Stimulated activated CD8-positive, alpha-beta memory T cell treated with anti-CD3 and anti-CD28 coated beads, Interleukin-7, amount 100 ng/mL, for 1 hour (primary cell): ENCODE measurements at places on chromosomes 4 and X.

DNA sequence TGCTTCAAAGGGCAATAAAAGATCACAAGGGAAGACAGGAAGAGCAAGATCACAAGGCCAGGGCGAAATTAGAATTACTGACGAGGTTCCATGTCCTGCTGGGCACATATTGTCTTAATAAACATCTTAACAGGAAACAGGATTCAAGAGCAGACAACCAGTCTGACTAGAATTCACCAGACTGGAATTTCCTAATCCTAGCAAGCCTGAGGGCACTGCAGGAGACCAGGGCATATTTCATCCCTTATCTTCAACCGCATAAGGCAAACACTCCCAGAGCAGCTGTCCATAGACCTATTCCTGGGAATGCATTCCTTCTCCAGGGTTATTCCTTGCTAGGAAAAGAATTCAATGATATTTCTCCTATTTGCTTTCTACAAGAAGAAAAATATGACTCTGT is 12.4 kb upstream of the TDO2 start:
- no peak for DNase-seq

- DNase-seq = no peak
Measured at GRCh38 chr4:152064753-152065152, 303.9 kb upstream of the GATB start.

GRCh38 chrX:106698693-106699092 is 27.8 kb upstream of the RNF128 start:
- DNase-seq = no peak

- no peak for DNase-seq
Measured at GRCh38 chrX:98338544-98338943, 1454.8 kb downstream of the RPA4 start.

DNA sequence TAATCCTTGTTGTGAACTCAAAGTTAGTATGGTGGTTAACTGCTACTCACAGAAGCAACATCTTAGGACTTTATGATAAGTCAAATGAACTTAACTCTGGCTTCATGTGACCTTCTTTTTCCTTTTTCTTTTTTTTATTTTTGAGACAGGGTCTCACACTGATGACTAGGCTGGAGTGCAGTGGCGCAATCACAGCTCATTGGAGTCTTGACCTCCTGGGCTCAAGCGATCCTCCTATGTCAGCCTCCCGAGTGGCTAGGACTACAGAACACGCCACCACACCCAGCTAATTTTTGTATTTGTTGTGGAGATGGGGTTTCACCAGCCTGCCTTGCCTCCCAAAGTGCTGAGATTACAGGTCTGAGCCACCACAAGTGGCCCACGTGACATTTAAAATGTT is 22.4 kb downstream of the SEC31A start:
- no peak for DNase-seq

GRCh38 chr4:38717604-38718003 is 53.6 kb downstream of the KLF3 start:
- no peak for DNase-seq

GRCh38 chr4:64713256-64713840 is 304.1 kb upstream of the TECRL start:
- DNase-seq = no peak

DNA sequence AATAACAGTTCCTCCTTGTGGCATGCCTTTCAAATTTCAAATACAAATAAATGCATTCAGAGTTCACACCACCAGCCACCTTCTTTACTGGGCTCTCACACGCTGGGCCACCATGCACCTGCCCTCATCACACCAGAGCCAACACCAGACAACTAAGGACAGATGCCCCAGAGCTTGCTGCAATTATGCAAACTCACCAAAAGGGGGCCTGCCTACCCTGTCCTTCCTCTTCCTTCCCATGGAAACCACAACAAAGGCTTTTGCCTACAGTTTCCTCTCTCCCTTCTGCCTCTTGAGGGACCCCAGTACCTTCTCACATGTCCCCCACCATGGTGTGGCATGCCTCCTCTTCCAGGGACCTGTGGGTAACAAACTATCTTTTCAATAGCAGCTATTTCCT is 1333.9 kb upstream of the TENM3 start:
- DNase-seq = no peak

DNA sequence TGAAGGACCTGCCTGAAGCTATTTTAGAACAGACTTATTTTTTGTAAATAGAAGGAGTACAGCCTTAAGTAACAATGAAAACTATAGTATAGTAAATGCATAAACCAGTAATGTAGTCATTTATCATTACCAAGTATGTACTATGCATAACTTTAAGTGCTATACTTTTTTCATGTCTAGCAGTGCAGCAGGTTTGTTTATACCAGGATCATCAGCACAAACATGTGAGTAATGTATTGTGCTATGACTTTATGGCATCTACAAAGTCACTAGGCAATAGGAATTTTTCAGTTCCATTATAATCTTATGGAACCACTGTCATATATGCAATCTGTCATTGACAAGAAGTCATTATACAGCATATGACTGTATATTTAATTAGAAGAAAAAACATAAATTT is 3.4 kb upstream of the ODAPH start:
- no peak for DNase-seq

- DNase-seq = no peak
Measured at GRCh38 chr4:7397206-7398103, 37.3 kb downstream of the PSAPL1 start.

DNA sequence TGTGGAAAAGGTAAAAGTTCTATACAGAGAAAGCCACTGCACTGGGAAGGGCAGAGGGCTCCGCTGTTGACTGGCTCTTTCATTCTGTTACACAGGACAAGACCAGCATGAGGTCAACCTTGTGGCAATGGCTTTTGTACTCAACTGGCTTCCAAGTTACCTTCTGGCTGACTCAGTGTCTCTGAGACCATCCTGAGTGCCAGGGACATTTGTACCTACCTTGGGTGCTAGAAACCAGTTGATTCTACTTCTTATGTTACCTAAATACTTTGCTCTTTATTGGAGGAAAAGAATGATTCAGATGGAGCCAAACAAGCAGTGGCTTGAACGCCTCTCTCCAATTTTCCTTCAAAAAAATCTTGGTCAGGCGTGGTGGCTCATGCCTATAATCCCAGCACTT is 123.2 kb downstream of the RBM47 start:
- no peak for DNase-seq

- no peak for DNase-seq
Measured at GRCh38 chr4:182189103-182189878, 53.9 kb upstream of the TENM3 start.

DNA sequence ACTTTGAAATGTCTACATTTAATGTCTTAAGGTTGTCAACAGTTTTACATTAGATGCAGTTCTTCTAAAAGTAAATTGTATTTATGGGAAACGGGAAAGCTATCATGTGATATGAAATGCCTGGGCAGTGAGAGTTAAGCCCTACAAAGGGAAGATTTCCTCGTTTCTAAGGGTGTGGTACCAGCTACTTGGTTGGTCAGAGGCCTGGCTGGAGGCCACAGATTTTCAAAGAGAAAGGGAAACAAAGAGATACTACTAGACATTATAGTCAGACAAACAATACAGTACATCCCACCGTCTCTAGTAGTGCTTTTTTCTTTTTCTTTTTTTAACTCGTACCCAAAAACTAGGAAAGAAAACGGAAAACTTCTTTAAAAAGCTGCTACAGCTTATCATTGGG is 467.8 kb downstream of the PCDH7 start:
- DNase-seq = no peak

GRCh38 chrX:25427873-25428555 is 412.2 kb upstream of the ARX start:
- DNase-seq = no peak

DNA sequence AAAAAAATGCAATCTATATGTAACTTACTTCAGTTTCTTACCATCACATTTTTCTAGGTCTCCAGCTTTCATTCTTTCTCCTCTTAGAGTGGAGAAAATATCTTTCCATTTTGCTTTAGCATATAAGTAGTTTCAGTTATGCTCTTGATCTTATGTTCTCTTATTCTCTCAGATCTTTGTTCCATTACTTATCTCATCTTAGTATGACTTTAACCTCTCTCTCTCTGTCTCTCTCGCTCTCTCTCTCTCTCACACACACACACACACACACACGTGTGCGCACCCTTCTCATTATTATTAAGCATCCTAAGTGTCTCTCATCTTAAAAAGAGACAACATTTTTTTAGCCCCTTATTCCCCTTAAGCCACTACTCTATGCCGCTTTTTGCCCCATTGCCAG is 92.8 kb downstream of the FAAH2 start:
- no peak for DNase-seq

- no peak for DNase-seq
Measured at GRCh38 chrX:73977542-73978169, 326.3 kb upstream of the ZCCHC13 start.

- DNase-seq = no peak
Measured at GRCh38 chrX:78513971-78514738, 145.0 kb downstream of the RTL3 start.

DNA sequence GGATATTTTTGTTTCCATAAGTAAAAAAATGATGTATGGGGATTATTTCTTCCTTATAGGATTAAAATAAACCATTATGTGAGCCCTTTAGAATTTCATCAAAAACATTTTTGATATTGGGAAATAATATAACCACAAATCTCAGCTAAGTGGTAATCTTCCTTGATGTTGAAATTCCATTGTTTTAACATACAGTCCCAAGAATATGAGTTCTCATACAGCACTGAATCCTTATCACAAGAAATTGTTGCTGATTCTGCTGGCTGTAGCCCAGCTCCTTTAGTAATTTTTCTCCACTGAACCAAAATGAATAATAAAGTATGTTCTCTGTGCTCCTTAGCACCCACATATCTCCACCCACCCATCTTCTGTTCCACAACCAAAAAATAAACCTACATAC is 41.9 kb upstream of the FAM47B start:
- DNase-seq = no peak

DNA sequence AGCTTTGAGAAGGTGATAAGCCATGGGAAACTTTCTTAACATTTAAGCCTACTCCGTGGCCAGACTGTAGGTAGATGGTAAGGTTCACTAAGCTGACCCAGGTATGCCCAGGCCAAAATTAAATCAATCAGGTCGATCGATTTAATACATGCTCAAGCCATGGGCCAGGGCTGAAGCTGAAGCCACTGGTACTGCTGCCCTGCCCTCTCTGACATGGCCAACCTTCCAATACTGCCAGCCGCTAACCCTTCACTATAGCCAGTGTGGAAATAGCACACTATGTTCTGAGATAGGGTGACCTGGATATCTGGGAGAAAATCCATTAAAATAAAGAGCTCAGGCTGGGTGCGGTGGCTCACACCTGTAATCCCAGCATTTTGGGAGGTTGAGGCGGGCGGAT is 31.6 kb downstream of the TSC22D3 start:
- no peak for DNase-seq

DNA sequence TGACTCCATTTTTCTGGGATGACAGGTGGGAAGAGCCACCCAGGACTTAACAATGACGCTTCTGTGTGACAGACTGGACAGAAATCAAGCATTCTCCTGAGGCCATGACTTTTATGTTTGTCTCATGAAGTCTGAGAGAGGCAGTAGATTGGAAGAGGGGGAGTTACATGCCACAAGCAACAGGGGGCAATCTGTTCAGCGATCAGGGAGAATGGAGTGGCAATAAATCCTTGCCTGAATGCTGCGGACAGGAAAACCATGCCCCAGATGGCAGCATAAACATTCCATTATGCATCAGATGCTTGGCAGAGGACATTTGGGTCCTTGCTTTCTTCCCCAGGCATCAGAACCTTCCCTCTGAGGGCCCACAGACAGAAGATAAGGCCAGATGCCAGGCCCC is 312.4 kb upstream of the DIPK2B start:
- DNase-seq = no peak

- DNase-seq = no peak
Measured at GRCh38 chr4:188551156-188551555, 411.9 kb downstream of the TRIML1 start.

DNA sequence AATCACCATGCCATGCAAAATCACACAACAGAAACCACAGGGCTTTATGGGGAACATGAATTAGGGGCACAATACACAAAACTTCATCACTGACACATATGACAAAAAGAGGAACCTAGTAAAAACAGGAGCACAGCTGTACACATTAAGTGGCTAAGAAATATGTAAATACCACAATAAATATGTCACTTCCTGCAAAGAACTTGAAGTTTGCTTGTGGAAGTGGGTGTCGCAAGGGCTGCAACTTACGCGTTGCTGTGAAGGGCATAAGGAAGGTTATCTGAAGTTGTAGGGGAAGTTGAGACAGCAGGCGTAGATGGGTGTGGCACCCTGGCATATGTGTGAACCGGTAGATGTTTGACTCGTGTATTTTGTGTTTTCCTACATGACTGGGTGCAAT is 42.4 kb downstream of the CLCN4 start:
- no peak for DNase-seq

DNA sequence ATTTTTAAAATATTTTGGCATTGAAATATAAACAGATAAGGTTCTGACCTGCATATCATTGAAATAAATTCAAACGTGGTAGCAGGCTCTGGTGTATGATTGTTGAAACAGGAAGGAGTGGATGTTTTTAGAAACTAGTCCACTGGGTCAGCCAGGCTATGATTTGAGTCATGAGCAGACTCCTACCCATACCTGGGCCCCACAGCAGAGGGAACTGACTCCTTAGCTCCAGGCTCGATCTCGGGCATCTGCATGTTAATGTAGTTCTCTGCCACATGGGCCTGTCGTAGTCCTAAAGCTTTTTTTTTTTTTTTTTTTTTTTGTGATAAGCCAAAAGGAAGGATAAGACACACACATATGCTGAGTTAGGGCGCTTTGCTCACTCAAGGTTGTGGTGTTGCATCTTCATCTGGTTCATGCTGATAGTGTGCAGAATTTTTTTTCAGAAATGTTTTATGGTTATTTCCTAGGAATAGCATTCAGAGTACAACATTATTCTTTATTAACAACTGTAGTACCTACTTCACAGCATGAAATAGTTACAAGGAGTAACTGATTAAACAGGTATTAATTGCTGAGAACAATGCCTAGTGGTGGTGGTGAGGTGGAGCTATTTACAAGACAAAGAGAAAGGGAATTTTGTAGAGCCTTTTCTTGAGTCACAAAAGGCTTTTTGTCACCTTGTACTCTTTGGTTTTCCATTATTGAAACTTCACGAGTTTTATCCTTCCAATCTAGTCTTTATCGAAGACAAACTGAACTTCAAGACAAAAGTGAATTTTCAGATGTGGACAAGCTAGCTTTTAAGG is 27.3 kb downstream of the OFD1 start:
- DNase-seq = no peak

GRCh38 chr4:8103421-8104390 is 54.9 kb downstream of the ABLIM2 start:
- DNase-seq = no peak

GRCh38 chr4:81503586-81503985 is 31.9 kb upstream of the RASGEF1B start:
- no peak for DNase-seq

DNA sequence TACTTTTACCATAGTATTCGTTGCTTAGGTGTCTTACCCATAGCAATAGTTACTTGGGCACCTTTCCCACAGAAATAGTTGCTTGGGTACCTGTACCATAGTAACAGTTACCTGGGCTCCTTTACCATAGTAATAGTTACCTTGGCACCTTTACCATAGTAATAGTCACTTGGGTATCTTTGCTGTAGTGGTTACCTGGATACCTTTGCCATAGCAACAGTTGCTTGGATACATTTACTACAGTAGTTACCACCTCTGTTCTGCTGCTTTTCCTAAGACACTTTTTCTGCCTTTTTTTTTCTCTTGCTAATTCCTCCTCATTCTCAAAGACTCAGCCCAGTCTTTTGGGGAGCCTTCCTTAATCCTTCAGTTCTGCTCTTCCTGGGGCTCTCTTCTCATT is 272.8 kb upstream of the PUDP start:
- DNase-seq = no peak

- DNase-seq = no peak
Measured at GRCh38 chr4:85773372-85773771, 298.4 kb downstream of the ARHGAP24 start.
